ENCODE measurements at places on chromosomes 4 and X.

DNA sequence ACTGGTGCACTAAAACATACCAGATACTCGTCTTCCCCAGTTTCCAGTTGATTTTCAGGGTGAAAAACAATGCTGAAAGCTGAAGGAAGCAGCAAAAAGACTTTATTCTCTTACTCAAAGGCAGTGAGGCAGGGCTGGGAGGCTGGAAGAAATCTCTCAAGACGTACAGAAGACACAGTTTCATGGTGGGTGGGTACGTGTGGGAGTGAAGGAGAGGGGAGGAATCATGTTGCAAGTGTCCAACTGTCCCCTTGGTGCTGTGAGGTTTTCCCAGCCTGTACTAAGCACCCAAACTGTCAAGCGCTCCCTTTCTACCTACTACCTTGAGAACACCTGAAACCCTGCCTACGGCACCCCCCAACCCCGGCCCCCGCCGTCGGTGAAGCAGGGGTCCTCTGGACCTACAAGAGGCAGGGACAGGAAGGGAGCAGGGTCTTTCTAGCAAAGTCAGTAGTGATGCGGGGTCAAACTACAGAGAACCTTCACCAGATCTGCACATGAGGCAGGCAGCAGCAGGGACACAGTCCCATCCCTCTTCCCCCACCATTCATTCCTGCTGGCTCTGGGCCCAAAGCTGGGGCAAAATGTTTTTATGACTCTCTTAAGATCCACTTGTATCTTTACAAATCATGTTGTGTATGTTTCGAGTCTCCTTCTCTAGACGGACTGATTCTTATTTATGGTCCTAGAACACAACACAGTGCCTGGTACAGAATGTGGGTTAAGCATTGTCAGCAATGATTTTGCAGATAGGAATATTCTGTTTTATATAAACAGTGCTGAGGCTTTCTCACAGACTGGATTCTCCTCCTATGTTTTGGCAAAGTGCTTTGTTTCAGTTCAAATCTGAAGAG lies 2.4 kb upstream of the SETD7 start:
- no peak for DNase-seq

DNA sequence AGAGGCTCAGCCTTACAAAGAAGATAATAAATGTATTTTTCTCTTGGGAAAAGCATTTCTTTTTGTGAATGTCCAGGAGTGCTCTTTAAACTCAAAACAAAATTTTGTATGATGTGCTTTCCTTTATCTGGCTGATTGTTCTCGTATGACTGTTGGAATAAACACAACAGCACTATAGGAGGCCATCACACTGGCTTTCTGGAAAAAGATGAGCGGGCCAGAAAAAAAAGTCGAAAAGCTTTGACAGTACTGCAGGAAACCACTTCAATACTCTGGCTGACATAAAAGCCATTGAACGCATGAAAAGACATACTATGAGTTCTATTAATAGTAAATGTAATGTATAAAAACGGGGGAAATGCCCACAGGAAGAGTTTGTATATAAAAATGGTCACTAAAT lies 64.7 kb upstream of the CTSO start:
- DNase-seq: no peak

DNA sequence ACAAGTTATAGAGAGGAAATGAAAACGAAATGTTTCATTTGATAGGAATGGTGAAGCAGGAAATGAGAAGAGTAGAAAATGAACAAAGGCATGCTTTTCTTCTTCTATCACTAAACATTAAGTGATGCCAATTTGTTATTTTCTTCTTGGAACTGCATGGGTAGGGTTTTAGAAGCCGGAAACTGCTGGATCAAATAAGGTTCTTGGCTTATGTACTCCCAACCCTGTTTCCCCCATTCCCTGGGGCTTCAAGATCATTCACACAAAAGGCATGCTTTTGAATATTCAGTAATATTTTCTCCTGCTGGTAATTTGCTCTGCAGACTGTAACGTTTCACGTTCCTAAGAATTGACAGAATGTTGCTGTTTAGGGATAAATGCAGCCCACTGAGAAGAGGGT lies 224.1 kb downstream of the NLGN4X start:
- no peak for DNase-seq

DNA sequence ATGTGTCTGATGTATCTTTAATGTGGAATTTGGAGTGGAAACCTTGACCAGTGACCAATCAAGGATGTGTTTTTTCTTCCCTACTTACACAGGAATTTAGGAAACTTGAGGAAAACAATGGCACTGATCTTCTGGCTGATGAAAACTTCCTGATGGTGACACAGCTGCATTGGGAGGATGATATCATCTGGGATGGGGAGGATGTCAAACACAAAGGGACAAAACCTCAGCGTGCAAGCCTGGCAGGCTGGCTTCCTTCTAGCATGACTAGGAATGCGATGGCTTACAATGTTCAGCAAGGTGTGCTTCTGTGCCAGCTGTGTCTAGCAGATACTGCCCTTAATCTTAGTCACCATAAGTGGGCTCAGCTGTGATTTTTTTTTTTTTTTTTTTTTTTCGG lies 12.6 kb downstream of the TAF1 start:
- DNase-seq: peak; percentile 59

DNA sequence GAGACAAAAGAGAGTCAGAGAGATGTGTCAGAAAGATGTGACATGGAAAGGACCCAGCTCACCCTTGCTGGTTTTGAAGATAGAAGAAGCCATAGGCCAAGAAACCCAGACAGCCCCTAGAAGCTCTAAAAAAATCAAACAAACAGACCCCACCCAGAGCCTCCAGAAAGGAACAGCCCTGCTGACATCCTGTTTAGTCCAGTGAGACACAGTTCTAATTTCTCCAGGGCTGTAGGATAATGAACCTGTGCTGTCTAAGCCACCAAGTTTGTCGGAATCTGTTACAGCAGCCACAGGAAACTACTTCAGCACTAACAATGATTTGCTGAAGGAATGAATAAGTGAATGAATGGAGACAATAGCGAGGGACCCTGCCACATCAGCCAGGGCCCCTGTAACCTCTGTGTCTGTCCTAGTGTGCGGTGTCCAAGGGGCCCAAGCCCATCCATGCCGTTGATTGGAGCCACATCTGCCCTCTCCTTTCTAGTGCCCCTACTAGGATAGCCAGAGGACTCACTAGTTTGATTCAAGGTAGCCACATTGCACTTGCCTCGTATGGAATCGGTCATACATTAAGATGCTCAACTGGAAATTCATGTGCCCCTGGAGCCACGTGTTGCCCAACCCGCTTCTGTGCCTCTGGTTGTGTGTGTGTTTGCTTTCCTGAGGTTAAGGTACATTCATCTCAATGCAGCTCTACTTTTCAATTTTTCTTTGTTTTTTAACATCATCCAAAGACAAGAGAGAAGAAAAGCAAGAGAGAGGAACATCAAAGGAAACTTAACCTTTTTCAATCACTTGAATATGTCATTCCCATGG lies 32.5 kb upstream of the SLC2A9 start:
- DNase-seq: no peak

GRCh38 chr4:141702472-141703182 lies 66.2 kb downstream of the IL15 start:
- DNase-seq: peak; percentile 30

GRCh38 chrX:133869270-133869669 lies 116.1 kb downstream of the GPC3 start:
- DNase-seq: no peak

DNA sequence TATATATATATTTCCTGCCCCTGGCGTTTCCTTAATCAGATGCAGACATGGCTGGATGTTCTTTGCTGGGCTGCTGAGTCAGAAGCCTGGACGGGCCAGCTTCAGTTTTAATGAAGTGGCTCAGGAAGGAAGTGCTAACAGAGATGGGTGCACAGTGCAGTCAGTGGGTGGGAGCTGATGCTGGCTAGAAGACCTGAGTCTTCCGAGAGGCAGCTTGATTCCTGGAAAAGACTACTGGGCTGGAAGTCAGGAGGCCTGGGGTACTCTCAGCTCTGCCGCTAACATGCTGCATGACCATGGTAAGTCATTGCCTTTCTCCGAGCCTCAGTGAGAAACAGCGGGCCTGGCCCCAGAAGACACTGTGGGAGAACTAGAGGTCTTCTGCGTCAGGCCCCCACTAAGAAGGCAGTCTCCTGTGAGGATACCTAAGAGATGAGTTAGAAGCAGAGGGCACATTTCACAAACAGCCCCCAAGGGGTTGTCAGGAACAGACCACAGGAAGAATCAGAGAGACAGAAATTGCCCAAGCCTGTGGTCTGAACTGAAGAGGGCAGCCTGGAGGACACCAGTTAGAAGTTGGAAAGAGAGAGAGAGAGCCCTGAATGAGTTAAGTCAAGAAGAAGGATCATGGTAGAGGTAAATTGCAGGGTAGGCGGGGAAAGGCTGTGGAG lies 8.3 kb upstream of the CD40LG start:
- DNase-seq: peak; percentile 13

GRCh38 chr4:26171941-26172340 lies 148.9 kb upstream of the RBPJ start:
- DNase-seq: peak; percentile 91

DNA sequence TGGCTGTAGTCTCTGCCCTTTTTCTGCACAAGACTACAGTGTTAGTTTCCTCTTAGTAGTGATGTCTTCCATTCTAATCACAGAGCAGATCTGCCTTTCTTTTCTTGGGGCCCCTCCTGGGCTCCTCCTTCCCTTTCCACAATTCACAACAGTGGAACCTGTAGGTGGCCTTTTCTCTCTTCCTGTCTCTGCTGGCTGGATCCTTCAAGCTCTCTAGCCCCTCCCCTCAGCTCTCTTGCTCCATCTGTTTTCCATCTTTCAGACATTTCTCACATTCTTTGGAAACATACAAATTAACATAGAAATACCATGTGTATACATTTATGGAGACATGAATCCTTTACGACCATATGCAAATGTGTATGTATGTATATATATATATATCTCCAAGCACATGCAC lies 304 bp upstream of the SPIN2A start:
- peak; percentile 18 for DNase-seq

GRCh38 chr4:175758050-175759024 lies 53.7 kb downstream of the GPM6A start:
- DNase-seq: no peak
